ENCODE measurements at places on chromosomes 3 and 15.

DNA sequence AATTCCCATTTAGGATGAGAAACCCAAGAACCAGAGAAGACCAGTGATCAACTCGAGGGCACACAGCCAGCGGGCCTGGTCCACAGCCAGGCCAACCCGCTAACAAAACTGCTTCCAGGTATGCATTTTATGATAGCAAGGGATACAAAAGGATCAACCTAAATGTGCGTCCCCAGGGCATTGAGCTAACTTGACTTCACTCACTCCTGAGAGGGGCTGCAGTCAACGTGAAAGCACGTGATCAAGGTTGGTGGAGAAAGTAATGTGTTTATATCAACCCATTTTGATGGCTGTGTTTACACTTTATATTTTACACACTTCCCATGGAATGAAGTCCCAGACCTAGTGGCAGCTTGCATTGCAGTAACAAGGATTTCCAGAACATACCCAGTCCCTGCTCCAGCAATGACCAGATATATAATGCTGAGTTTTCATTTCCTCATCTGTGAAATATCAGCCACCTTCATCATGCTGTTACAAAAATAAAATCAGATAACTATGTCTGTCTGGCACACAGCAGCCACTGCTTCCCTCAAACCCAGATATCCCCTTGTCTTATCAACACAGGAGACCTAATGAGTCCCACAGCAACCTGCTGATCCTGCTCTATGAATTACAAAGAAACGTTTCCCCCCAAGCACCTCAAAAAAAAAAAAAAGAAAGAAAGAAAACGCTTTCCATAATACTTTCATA lies 2.0 kb downstream of the KLHL6 start:
- no peak for DNase-seq

- no peak for DNase-seq
Measured at GRCh38 chr3:126911162-126912026, 71.5 kb upstream of the PLXNA1 start.

- no peak for DNase-seq
Measured at GRCh38 chr3:108008931-108009639, 81.7 kb downstream of the CD47 start.

GRCh38 chr3:153749070-153749610 lies 372.1 kb upstream of the ARHGEF26 start:
- no peak for DNase-seq

DNA sequence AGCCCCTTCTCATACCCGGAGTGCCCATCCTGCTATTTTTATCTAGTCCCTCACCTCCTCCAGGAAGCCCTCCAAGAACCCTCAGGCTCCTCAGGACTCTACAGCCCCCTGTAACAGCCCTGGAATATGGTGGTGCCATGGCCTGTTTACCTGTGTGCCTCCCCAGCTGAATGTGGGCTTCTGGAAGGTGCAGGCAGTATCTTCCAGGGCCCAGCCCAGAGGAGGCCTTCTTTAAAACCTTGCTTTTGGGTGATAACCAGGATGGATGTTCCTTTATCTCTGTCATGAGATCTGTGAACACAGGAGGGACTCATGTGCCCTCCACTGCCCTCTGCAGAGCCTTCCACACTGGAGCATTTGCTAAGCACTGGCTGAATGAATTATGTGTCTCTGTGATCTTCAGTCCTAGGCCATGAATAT lies 36.7 kb upstream of the MRPS22 start:
- DNase-seq: no peak

DNA sequence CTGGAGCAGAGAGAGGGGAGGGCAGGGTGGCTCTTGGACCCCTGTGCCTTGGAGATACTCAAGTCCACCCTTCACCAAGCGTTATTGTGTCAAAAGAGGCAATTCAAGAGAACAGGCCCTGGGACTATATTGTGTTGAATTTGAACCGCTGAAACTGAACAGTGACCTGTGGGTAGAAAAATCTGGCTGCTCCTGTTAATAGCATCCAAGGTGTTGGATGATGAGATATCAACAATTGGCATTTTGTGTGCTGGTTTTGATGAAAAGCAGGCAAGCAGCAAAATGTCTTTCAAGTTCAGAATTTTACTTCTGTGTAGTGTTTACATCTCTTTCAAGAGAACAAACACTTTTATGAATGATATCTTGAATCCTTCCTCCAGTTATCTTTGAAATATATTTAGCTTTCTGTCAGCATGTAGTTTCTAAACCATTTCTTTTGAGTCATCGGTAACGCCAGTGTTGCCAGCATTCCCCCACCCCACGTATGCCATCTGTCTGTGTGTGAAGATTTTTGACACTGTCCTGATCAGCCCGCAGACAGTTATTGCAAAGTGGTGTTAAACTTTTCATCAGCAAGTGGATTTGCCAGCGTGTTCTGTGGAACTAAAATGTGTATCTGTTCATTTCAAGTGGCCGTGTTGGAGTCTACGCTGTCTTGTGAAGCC lies 34.8 kb downstream of the PDHB start:
- no peak for DNase-seq

DNA sequence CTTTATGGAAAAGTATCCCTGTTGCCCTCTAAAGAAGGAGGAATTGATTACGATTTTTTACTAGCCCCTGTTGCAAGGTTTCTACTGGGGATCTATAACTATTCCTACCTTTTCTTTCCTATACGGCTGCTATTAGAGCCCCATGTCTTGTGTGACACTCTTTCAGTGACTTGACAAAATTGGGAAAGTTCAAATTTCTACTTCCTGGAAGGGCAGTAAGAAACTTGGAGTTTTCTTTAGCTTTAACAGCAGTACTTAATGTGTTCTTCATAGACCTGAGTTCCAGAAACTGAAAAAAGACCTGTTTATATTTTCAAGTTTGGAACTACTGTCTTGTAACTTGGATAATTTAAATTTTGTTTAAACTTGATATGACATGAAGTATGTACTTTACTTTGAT lies 54.7 kb downstream of the TRPC1 start:
- no peak for DNase-seq

DNA sequence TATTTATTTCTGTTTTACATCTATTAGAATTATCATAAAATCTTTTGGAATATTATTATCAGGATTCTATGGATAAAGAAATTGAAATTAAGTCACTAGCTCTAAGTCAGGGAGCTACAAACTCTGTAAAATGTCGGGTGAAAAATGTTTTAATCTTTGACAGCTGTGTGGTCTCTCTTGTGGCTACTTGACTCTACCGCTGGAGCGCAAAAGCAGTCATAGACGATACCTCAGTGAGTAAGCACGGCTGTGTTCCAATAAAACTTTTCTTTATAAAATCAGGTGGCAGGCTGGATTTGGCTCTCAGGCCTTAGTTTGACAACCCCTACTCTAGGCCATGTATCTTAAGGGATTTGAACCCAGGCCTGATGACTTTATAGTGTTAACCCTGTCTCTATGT lies 88.5 kb upstream of the PFN2 start:
- DNase-seq: no peak

DNA sequence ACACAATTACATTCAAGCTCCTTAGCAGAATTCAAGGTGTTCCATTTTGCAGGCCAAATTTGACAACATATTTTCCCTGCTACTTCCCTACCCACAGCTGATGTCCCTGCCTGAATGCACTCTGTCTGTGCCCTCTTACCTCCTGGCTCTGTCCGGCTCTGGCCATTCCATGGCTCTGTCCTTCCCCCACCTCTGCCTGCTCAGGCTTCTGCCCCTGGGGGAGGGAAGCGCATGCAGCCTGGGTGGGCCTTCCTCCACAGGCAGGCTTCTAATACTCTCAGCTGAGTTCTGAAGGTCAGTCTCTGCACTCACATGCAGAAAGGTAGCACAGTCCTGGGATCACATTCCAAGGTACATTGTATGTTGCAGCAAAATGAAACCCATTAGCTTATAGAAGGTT lies 113.6 kb upstream of the CACNA2D3 start:
- no peak for DNase-seq

DNA sequence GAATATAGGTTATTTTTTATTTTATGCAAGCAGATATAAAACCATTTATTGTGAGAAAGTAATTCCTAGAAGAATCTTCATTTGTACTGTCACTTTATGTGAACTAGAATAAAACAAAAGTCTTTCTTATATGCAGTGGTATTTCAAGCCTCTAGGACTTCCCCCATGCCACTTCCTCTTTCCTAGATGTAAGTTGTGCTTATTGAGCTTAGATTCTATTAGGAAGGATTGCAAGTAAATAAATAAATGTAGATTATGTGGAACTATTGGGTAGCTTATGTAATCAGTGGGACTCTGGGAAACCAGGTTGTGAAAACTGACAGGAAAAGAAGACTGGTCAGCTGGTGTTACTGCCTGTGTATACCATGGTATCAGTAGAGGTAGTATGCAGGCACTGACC lies 169.7 kb downstream of the RSRC1 start:
- DNase-seq: no peak

DNA sequence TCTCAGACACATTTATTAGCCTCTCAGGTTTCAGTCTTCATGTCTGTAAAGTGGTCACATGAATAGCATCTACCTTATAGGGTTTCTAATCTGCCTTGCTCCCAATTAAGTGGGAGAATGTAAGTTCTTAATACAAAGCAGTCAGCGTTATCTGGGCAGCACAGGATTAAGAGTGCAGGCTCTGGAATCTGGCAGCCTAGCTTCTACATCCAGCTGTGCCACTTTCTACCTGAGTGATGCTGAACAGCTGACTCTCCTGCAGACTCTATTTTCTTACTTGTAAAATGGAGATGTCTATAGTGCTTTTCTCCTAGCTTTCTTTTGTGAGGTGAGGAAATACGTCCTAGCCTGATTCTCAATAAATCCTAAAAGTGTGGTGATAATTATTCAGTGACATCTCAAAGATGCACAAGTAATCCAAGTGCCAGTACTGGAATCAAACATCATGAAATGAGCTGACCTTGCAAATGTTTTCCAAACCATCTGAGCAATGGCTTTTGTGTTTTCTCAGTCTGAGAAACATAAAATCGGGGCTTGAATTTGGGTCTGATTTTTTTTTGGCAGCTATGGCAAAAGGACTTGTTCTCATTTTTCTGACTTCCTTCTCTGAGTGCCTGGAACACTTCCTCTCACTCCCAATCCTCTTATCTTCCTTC lies 232.2 kb upstream of the FEZF2 start:
- no peak for DNase-seq

DNA sequence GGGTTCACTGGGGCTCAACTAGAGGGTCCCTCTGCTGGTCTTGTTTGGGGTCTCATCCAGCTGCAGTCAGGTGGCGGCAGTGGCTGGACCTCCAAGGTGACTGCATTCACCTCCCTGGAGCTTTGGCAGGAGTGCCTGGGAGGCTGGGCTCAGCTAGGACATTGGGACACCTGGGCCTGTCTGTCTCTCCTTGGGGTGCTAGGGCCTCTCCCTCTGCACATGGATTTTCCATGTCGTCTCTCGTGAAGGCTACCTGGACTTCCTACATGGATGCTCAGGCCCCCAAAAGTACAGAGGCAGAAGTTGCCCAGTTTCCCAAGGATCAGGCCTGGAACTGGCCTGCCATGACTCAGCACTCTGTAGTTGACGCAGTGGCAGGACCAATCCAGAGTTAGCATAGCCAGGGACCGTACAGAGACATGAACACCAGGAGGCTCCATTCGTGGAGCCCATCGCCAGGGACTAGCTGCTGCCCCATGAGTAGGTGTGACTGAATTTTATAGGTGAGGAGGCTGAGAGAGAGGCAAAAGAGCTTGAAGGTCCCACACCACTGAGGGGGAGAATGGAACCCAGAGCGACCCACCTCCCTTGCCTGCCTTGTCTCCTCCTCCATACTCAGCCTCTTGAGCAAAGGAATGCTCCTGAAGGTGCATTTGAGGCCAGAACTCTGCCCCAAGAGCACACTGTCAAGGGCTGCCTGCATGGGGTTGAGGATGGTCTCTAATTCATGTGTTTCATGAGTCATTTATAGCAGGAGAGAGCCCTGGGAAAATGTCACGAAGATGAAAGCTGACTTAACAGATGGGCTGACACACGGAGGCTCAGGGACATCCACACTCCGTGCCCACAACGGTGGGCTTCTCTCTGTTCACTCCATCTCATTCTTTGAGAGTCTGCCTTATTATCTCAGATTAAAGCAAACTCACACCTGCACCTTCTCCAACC lies 13.0 kb upstream of the ALDH1A3 start:
- no peak for DNase-seq

DNA sequence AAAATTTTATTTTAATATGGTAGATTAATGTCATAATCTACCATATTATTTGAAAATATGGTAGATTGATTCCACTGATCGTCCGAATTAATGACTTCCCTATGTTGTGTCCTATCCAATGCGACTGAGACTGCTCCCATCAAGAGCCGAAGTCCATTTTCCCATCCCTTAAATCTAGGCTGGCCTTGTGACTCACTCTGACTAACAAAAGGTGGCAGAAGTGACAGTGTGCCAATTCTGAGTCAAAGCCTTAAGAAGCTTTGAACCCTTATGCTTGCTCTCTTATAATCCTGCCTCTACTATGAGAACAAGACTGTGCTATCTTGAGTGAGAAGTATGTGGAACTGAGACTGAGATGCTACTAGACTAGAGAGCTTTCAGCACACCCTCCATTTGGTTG lies 387.2 kb downstream of the ROBO1 start:
- no peak for DNase-seq

DNA sequence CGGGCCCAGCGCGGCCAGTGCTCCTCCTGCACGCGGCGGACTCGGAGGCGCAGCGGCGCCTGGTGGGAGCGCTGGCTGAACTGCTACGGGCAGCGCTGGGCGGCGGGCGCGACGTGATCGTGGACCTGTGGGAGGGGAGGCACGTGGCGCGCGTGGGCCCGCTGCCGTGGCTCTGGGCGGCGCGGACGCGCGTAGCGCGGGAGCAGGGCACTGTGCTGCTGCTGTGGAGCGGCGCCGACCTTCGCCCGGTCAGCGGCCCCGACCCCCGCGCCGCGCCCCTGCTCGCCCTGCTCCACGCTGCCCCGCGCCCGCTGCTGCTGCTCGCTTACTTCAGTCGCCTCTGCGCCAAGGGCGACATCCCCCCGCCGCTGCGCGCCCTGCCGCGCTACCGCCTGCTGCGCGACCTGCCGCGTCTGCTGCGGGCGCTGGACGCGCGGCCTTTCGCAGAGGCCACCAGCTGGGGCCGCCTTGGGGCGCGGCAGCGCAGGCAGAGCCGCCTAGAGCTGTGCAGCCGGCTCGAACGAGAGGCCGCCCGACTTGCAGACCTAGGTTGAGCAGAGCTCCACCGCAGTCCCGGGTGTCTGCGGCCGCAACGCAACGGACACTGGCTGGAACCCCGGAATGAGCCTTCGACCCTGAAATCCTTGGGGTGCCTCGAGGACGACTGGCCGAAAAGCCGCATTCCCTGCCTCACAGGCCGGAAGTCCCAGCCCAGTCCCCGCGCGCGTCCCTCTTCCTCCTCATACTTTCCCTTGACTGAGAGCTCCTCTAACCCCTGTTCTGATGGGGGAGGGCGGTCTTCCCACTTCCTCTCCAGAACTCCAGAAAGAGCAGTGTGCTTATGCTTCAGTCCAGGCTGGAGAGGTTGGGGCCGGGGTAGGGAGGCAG lies 1.4 kb upstream of the IL17RC start:
- DNase-seq: no peak
